Stimulated activated CD8-positive, alpha-beta memory T cell treated with anti-CD3 and anti-CD28 coated beads, Interleukin-2, amount 100 ng/mL, for 1 hour (primary cell): ENCODE measurements at places on chromosomes 13 and 19.

GRCh38 chr13:110183910-110184309 lies 123.0 kb downstream of the COL4A1 start:
- no peak for DNase-seq

DNA sequence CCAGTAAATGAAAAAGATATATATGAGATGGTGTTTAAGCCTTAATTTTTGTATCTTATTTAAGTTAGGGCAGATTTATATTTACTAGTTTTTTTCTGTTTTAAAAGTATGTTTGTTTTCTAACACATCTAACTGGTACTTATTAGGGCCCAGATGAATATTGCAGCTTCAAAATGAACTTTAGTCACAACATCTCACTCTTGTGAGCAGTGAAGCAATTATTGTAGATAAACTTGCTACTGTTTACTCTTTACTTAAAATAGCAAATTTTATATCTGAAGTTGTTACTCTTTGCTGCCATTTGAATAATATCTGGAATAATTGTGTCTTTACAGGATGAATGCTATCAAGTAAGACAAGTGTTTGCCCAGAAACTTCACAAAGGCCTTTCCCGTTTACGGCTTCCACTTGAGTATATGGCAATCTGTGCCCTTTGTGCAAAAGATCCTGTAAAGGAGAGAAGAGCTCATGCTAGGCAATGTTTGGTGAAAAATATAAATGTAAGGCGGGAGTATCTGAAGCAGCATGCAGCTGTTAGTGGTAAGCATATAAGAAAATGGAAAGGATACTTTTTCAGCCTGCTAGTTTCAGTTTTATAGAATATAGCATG lies 166.8 kb downstream of the PDS5B start:
- DNase-seq, result no peak

- DNase-seq, result no peak
Measured at GRCh38 chr19:51192689-51193088, 32.2 kb upstream of the CD33 start.

GRCh38 chr13:100528820-100529219 lies 59.8 kb downstream of the GGACT start:
- no peak for DNase-seq

- no peak for DNase-seq
Measured at GRCh38 chr19:18220632-18221275, 5.5 kb downstream of the PDE4C start.

DNA sequence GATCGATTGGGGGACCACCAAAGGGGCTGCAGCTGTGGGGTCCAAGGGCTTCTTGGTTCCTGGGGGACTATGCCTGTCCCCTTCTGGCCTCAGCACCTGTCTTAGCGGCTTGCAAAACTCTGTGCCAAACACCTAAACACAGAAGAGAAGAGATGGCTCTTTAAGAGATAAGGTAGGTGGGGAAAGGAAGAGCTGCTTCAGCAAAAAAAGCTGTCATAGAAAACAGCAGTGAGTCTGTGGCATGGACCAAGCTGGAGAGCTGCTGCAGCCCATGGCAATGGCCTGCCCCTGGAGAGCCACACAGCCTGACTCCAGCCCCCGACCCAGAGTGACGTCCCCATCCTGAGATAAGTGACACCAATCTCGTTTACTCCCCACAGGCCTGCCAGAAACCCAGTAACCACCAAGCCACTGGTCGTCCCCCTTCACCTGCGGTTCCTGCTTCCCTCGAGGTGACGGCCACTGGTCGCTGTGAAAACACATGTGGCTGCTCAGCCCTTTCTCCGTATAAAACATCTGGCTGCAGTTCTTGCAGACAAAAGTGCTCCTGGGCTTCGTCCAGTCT lies 25.0 kb upstream of the NAPA start:
- peak; percentile 14 for DNase-seq

- DNase-seq, result no peak
Measured at GRCh38 chr13:59728896-59729545, 434.7 kb downstream of the DIAPH3 start.

- DNase-seq, result no peak
Measured at GRCh38 chr19:45200568-45200967, 22.0 kb downstream of the BLOC1S3 start.

DNA sequence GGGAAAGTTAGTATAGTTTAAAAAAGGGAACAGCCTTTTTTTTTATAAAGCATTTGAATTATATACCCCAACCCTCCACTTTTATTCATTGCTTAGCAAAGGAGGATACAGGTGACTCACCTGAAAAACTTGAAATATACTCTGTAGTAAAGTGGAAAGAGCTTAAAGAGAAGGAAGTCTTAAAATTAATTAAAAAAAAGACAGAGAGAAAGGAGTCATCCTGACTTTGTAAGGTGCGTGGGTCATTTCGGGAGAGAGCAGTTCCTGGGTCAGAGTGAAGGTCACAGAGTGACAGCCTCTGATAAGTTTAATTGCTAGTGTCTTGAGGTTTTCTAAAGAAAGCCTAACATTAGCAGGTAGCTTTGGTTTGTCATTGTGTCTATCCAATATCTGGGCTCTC lies 310.3 kb downstream of the KLF5 start:
- DNase-seq, result no peak

DNA sequence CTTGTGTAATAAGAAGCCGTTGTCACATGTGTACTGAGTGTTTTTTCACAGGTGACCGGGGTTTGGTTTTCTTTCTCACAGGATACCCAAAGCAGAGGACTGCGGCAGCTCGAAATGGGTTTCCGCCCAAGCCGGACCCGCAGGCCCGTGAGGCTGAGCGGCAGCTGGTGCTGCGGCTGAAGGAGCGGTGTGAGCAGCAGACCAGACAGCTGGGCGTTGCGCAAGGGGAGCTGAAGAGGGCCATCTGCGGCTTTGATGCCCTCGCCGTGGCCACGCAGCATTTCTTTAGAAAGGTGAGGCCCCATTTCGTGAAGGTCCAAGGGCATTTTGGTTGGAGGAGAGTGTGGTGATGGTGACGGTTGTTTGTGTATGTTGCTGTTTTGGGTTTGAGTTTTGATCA lies 236.3 kb downstream of the SLC7A1 start:
- no peak for DNase-seq

- peak; percentile 79 for DNase-seq
Measured at GRCh38 chr19:10835754-10836478, at the start of gene TMED1. TSS of gene TMED1 (minus strand) at chr19:10836212. CDS start at chr19:10836191, 21 bp downstream.

GRCh38 chr19:40616178-40616577 lies 15.0 kb downstream of the LTBP4 start:
- DNase-seq, result no peak

DNA sequence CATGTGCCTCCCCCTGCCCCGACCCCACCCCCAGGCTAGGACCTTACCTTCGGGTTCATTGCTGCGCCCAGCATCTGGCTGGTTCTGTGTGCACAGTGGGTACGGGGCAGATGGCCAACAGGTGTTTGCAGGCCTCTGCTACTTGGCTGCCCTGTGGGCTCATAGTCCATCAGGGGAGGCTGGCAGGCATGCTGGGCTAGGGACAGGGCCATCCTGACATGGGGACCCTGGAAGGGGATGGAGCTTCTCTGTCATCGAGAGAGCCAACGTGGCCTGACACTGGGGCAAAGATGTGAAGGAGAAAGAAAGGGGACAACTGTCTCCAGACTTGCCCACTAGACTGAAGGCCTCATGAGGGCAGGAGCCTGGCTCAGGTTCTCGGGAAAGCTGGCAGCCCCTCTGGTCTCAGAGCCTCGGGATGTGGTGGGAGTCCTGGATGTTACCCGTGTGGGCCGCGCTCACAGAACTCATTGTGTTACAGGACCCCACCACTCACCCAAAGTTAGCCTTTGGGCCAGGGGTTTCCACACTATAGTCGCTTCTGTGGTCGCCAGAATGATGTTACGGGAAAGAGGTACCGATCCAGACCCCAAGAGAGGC lies 4.7 kb downstream of the ZNF536 start:
- no peak for DNase-seq

- DNase-seq, result no peak
Measured at GRCh38 chr13:23865026-23865425, 24.2 kb downstream of the MIPEP start.

GRCh38 chr19:16611121-16611520 lies 16.9 kb downstream of the MED26 start:
- DNase-seq, result no peak

GRCh38 chr13:39835253-39835652 lies 179.8 kb downstream of the COG6 start:
- no peak for DNase-seq

DNA sequence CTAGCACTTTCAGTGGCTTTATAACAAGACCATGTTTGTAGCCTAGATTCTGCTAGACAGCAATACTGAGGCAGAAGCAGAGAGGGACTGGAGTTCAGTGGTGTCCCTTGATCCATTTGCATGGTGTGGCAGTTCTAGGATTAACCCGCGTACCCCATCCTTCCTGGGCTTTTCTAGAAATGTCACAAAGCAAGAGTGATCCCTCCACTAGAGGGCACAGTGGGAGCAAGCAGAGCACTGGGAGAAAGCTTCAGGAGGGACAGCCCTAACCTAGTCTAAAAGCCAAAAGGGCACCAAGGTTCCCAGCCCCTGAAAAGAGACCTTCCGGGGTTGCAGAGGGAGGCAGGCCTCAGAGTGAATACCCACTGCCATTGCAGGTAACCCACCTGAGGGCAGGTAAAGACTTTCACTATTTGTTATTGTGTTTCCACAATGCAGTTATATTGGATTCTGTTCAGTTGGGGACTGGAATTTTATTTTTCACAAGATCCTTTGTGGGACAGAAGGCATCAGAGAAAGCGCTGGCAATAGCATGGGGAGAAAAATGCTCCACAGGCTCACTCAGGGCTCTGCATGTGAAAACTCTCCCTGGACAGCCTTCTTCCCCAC lies 170.6 kb downstream of the FLT1 start:
- peak; percentile 2 for DNase-seq

DNA sequence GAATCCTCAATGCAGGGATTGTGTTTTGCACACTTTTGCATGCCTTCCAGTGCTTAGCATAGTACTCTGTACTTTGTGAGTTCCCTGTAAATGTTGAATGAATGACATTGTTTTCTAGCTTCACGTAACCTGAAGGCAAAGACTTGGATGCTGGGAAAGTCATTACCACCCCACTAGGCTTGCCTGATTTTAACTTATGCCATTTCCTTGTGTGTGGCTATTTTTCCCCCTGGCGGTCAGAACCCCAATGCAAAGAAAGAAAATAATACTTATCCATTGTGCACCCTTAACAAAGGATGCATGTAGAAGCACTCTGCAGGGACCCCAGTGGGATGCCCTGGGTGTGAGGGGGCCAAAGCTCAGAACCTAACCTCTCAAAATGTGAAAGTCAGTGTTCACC lies 1.2 kb upstream of the ENOX1 start:
- DNase-seq, result no peak

DNA sequence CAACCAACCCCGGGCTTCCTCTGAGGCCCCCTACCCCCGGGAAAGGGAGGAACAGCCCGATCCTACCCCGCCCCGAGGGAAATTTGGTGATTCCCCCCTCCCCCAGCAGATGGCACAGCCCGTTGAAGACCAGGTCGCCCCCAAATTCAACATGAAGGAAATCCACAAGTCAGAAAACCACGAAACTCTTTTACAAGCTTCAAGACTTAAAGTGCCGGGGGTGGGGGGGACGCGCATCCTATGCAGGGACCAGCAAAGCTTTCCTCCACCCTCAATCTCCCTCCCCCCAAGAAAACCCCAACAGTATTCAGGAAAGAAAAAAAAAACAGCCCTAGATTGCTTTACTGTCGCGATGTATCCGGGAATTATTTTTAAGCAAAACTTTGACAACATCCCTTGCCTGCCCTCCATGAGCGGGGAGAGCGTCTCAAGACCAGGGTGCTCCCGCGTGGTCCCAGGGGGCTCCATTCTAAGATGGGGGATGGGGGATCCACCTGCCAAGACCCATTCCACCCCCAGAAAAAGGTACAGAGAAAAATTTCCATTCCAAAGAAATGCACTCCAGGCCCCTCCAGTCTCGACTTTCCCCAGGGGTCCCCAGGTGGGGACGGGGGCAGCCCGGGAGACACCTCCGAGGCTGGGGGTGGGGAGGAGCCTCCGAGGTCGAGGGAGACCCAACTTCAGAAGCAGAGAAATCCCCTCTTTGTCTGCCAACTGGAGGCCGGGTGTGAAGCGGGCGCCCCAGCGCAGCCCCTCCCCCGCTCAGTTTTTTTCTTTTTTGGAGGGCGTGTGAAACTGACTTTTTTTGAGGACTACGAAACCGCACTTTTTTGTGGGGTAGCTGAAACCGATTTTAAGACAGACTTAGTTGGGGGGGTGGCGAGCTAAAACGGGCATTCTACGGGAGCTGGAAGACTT lies 1.5 kb downstream of the TCF3 start:
- DNase-seq, result peak; percentile 33

DNA sequence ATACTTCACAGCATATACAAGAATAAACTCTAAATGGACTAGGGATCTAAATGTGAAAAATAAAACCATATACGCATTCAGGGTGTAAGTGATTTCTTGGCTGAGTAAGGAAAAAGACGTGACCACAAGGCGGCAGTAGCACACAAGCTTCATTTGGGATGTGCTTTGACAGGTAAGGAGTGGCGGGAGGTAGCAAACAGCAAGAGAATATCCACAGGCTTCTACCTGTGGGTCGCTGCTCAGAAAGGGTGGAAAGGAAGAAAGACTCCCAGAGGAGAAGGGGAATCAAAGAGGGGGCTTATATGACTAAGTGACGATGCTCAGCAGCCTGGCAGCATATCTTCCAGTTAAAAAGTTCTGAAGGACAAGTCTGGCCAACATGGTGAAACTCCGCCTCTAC lies 2.5 kb upstream of the ZNF121 start:
- peak; percentile 51 for DNase-seq

DNA sequence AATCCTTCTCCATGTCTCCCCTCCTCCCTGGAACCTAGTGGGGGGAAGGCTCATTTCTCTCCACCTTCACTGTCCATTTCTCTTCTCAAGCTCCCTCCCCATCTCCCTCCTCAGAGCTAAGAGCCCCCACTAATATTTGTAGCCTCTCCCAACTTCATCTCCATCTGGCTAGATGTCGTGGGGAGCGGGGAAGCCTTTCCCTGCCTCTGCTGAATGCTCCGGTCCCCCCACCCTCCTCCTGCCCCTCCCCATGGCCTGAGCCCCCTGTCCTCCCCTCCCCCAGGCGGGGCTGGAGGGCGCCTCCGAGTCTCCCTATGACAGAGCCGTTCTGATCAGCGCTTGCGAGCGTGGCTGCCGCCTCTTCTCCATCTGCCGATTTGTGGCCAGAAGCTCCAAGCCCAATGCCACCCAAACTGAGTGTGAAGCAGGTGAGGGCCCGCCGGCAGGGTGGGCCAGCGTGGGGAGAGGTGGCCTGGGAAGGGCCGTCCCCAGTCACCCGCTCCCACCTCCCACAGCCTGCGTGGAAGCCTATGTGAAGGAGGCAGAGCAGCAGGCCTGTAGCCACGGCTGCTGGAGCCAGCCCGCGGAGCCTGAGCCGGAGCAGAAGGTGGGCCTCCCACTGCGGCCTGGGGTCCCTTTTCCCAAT lies 1.0 kb downstream of the TMEM59L start:
- no peak for DNase-seq

DNA sequence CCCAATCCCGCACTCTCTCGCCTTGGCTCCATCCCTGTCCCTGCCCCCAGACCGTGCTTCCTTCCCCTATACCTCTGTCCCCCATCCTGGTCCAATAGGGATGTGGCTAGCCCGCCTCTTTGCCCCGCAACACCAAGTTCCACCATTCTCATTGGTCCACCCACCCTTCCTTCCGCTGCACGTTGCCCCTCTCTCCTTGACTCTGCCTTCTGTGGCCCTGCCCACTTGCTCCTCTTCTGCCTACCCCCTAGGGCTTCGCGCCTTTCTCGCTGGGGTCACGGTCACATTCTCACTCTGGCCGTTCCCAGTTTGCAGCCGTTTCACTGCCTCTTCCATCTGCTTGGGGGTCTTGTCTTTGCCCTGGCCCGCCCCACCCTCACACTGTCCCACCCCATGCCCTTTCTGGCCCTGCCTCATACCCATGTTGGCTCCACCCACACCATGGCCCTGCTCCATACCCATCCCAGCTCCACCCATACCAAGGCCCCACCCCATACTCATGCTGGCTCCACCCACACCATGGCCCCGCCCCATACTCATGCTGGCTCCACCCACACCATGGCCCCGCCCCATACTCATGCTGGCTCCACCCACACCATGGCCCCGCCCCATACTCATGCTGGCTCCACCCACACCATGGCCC lies 4.5 kb upstream of the ARHGAP45 start:
- DNase-seq, result no peak
